Naive thymus-derived CD4-positive, alpha-beta T cell (primary cell): ENCODE measurements at places on chromosomes 5 and 9.

DNA sequence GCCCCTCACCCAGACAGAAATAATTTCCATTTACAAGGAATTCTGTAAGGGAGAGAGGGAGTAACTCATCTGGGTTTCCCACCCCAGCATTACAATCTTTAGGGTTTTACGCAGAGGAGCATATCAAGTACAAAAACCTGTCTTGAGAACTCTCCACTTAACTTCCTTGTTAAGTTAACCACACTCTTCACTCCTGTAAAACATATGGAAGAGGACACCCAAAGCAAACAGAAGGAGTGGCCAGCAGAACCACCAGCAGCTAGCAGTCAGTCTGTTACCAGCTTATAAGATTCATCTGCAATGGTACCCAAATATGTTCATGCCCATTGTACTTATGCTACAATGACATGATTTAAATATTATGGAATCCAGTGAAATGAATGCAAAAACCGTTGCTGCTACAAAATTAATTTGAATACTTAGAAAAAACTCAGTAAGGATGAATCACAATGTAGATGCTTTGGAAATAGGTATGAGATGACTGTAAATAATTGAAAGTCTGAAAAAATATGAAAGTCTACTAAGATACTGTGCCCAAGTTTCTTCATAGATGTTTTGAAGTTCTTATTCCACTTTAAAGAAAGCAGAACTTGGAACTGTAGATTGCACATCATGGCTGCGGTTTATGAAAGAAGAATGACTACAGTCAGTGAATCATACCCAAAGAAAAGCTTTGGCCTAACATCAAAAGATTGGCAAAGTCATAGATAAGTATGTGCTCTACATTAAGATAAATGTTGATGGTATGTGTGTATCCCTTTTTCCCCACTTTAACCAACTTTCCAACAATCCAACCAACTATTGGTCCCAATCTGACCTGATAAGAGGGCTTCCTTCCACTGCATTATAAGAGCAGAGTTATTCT is 233.6 kb downstream of the ACTL7B start:
- no peak for DNase-seq

DNA sequence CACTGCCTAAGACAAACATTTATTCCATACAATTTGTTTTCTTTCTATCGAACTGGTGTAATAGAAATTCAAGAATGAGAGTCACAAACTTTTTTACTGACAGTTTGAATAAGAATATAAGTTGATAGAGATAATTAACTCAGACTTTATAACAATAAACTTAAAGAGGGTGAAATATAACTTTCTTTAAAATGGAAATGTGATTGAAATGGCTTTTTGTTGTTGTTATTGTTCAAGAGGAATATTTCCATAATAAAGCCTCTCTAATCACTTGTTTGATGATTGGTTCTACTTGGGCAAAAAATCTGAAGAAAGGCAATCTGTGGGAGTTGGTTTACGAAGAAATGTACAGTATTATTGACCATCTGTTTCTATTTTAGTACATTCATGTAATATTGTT is 79.3 kb downstream of the ST8SIA4 start:
- DNase-seq = no peak

GRCh38 chr5:145495741-145496140 is 339.4 kb downstream of the PRELID2 start:
- no peak for DNase-seq

DNA sequence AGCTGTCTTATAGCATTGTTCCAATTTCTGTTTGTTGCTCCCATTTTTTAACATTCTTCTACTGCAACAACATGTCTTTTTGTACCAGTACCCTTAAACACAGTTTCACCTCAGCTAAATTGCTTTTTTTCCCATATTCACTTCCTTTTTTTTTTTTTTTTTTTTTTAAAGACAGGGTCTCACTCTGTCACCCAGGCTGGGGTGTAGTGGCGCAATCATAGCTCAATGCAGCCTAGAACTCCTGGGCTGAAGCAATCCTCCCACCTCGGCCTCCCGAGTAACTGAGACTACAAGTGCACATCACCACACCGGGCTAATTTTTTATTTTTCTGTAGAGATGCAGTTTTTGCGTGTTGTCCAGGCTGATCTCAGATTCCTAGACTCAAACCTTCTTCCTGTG is 161.3 kb downstream of the NIPBL start:
- no peak for DNase-seq

DNA sequence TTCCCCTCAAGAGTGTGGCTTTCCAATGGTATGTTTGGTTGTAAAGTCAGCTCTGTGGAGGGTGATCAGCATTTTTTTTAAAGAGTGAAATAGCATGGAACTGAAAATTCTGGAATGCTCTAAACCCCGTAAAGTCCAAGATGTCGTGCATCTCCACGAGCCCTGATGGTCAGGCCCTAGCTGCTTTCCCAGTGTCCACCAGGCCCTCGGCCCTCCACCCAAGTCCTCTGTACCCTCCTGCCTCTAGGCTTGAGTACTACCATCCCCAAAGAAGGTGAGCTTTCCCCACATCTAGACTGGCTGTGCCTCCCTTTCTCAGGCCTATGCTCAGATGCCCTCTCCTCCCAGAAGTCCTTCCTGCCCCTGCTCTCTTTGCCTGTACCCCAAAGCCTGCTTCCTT is 280.3 kb downstream of the GADD45G start:
- DNase-seq = no peak

DNA sequence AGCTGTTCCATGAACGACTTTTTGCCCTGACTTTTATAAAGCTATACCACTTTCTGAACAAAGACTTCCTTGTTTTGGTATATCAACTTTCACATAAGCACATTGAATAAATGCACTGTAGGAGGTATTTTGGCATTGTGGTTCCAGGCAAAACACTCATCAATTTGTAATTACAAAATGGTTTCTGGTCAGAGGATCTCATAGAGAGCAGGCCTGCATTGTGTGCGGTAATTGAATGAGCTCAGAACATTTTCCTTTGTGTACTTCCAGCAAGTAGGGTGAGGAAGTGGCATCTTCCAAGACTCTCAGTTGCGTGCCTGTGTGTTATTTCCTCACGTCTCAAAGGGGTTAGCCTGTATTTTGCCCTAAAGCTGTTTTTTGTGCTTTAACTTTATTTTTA is 89.2 kb downstream of the PDE6A start:
- no peak for DNase-seq

DNA sequence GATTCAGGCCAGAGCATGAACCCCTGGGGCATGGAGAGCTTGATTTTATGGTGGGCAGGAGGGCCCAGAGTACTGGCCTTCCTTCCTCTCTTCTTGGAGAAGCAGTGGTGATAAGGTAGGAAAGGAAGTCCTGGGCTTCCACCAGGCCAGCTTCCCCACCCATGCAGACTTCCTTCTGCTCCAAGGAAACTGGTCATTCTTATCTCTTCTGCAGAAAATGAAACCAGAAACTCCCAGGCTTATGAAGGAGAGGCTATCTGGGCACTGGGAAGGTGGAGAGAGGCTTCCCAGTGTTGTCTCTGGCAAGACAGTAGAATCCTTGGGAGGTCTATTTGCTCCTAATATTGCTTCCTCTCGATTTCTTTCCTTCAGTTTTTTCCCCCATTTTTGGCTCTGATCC is 110.5 kb upstream of the EQTN start:
- DNase-seq = no peak

GRCh38 chr9:130837643-130838042 is 2.6 kb downstream of the ABL1 start:
- DNase-seq = no peak

- DNase-seq = no peak
Observed at GRCh38 chr5:55232271-55232984, 980 bp downstream of the CCNO start.

DNA sequence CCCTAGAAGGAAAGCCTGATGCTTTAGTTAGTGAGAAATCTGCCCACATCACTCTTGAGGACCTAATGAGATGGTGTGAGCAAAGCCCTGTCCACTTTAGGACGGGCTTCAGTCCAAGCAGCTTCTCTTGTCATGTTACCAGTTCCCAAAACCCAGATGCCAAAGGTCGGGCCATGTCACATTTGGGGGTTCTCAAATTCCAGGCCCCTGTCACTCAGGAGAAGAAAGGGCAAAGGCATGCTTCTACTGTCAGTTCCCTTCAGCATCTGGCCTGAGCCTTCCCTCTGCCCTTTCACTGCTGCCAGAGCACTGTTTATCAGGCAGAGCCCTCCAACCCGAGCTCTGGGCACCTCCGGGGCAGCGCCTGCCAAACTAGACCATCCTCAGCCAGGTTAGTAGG is 556.0 kb downstream of the BNC2 start:
- DNase-seq = no peak

GRCh38 chr5:142959683-142960657 is 189.8 kb downstream of the ARHGAP26 start:
- DNase-seq = no peak

- DNase-seq = no peak
Observed at GRCh38 chr5:63081402-63081801, 502.8 kb downstream of the LRRC70 start.

GRCh38 chr5:136133222-136133921 is 727 bp downstream of the SMAD5 start:
- DNase-seq = no peak

- peak; percentile 47 for DNase-seq
Observed at GRCh38 chr9:22079873-22080341, 70.8 kb upstream of the CDKN2B start.

- DNase-seq = no peak
Observed at GRCh38 chr5:1885868-1886845, 3.4 kb upstream of the IRX4 start.

DNA sequence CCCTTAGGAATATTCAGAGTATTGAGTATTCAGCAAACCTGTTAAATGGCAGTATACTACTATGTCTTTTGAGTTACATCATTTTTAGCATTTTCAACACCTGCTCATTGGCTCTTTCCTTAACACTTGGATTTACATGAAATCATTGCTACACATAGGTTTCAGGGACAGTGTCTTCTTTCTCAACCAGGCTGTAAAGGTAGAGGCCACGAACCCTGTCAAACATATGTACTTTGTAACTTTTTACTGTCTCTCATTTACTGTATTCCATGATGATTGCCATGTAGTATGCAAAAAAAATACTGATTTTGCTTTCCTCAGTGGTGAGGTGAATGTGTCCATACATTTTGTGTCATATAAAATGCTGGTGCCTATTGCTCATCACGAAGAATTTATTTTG is 264.4 kb downstream of the SLCO4C1 start:
- DNase-seq = no peak
